ENCODE measurements at places on chromosomes 1 and 21.

DNA sequence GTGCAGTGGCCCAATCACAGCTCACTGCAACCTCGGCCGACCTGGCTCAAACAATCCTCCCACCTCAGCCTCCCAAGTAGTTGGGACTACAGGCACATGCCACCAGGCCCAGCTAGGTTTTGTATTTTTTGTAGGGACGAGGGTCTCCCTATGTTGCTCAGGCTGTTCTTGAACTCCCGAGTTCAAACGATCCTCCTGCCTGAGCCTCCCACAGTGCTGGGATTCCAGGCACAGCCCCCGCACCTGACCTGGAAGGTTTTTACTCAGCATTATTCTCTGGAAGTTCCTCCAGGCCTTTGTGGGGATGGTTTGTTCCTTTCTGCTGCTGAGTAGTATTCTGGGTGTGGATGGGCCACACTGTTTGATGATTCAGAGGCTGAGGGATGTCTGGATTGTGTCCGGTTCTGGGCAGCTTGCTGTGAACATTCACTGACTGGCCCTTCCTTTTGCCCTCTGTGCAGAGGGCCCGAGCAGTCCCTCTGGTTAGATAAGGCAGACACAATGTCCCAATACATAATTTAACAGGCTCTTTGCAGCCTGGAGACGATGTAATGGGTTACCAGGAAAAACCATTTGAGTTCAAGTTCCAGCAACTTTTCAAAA, 6.0 kb upstream of the TRAPPC10 start:
- no peak for DNase-seq

DNA sequence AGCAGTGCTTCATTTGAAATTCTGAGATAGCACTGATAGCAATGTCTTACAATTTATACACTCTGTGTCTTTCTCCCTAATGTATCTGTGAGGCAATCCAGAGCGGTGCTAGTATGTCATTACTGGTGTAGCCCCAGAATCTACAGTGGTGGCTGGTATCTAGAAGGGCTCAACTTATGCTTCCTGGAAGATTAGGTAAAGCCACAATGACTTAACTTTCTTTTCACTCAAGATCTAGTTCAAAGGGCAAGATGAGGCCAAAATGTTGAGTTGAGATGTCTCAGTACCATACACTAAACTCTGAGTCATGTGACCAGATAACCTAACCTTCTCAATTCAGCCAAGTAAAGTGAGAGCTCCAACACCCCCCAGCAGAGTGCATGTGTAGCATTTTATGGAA, 77.5 kb downstream of the PAPPA2 start:
- DNase-seq, result no peak

GRCh38 chr1:151846062-151846568, 6.5 kb upstream of the C2CD4D start:
- DNase-seq, result peak; percentile 43

DNA sequence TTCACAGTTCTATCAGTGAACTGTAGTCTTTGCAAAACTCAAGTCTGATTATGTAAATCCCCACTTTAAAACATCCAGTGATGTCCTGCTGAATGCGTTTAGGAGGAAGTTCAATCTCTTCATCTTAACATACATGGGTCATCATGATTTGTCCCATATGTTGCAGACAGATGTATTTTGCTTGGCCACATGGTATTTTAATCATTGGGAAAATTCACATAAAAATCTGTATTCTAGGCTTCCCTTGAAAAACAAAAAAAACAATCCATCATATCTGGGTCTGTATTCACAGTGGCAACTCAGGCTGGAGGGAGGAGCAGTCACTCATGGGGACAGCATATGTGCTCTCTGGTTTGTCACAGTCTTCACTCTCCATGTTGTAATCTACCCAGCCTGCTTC, 44.8 kb upstream of the CDC7 start:
- no peak for DNase-seq

DNA sequence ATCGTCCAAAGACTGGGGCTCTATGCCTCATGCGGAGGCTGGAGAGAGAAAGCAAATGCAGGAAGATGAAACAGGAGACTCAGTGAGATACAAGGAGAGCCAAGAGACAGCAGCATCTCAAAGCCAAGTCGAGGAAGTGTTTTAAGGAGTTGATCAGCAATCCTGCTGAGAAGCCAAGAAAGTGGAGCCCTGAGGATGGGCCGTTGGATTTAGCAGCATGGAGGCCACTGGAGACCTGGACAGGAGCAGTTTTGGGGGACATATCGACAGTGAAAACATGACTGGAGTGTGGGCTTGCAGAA, 107.4 kb upstream of the ZBTB40 start:
- no peak for DNase-seq

GRCh38 chr1:187443939-187444338, 615.2 kb downstream of the PLA2G4A start:
- no peak for DNase-seq

DNA sequence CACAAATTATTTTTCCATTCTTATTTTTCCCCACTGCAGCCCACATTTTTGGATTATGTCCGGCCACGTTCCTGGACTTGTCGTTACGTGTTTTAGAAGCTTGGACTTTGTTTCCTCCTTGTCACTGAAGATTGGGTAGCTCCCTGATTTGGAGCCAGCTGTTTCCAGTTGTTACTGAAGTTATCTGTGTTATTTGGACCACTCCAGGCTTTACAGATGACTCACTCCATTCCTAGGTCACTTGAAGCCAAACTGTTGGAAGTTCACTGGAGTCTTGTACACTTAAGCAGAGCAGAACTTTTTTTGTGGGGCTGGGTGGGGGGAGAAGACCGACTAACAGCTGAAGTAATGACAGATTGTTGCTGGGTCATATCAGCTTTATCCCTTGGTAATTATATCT, 12.2 kb upstream of the AXDND1 start:
- no peak for DNase-seq
